ENCODE measurements at places on chromosomes 7 and 10.

DNA sequence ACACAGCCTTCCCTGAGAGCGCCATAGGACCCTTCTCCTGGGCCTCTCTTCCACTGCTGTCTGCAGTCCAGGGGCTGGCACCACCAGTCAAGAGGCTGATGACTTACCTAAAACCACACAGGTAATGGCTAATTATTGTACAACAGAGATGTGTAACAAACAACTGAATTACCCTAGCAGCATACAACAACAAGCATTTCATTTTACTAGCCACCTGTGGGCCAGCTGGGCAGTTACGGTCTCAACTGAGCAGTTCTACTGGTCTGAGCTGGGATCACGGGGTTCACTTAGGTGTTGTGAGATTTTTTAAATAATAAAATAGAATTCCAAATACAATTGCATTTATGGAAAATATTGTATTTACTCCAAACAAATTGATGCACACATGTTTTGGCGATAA is 431.9 kb downstream of the TNS3 start:
- DNase-seq, result no peak
- peak overlapping the region; percentile 9 for H3K4me3 ChIP-seq
- no peaks in the 10 kb centered on the region for H3K27me3 ChIP-seq
- no peaks in the 10 kb centered on the region for H3K36me3 ChIP-seq
- peak overlapping the region; percentile 30 for H3K27ac ChIP-seq

DNA sequence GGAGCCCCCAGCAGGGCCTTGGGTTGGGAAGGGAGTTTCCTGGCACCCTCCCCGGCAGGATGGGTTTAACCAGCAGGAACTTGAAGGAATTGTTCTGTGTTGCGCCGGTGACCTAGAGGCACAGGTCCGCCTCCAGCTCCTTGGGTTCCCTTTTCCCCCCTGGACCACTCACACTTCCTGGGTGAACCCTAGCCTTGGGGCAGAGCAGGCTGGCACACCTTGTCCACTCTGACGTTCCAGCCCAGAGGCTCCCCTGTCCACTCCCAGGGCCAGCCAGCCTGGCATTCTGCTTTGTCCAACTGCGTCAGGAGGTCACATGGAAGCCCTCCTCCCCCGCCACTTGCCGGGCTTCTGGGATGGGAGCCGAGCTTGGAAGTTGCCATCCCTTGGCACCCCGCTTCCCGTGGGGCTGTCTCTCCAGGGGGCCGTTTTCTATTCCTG is 25.8 kb downstream of the TMEM120A start:
- no peak for DNase-seq
- no peak overlapping the region for H3K4me3 ChIP-seq
- H3K27ac ChIP-seq, result no peak overlapping the region

DNA sequence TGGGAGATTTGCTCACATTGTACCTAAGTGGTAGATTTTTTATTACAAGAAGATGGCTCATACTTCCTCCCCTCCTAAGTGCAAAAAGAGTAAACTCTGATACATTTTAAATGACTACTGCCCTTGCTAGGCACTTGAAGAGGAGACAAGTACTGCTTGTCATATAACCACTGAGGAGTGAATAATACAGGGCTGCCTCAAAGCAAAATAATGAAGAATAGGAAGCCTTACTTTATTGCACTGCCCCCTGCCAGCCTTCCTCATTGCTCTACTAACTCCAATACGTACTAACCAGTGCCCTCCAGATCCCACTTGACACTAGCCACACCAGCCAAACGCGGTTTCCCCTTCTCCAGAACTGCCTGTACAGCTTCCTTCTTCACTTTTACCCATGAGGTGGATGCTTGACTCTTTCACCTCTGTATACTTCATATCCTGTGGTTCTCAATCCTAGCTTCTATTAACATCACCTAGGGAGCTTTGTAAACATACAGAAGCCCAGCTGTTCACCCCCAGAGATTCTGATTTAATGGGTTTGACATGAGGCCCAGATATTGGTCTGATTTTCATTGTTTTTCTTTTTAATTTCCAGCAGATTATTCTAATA is 11.7 kb upstream of the MTERF1 start:
- H3K27me3 ChIP-seq, result peaks cover 7% of the 10 kb centered on the region
- no peak for DNase-seq
- no peak overlapping the region for H3K27ac ChIP-seq
- H3K4me1 ChIP-seq, result no peaks in the 10 kb centered on the region

DNA sequence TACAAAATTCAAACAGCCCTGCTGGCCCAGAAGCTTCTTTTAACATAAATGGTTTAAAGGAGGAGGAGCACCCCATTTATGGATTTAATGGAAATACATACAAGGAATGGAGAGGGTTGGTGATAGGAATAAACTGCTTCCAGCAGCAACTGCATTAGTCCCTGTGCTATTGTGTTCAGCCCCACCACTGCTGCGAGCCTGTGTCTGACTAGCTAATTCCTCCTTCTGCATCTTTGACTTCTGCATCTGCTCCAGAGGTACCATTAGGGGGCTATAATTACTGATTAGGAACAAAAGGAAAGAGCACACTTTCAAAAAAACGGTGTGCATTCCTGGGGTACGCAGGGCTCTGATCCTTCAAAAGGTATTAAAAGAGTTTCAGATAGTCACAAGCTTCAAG is 24.8 kb downstream of the CDCA7L start:
- no peak for DNase-seq
- H3K27ac ChIP-seq, result no peak overlapping the region
- H3K36me3 ChIP-seq, result peaks cover 32% of the 10 kb centered on the region
- no peaks in the 10 kb centered on the region for H3K27me3 ChIP-seq
- no peak overlapping the region for H3K4me3 ChIP-seq

GRCh38 chr7:81600608-81601007 is 169.2 kb downstream of the HGF start:
- no peaks in the 10 kb centered on the region for H3K4me1 ChIP-seq
- no peak for DNase-seq
- H3K27ac ChIP-seq, result no peak overlapping the region

DNA sequence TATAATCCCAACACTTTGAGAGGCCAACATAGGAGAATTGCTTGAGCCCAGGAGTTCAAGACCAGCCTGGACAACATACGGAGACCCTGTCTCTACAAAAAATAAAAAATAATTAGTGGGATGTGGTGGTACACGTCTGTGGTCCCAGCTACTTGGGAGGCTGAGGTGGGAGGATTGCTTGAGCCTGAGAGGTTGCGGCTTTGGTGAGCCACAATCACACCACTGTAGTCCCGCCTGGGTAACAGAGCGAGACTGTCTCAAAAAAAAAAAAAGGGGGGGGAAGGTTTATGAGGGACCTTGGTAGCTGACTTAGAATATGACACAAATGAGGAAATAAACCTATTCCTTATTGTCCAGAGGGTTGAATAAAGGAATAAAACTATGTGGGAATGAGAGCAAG is 30.8 kb downstream of the SCD start:
- peaks cover 31% of the 10 kb centered on the region for H3K4me1 ChIP-seq
- H3K27ac ChIP-seq, result no peak overlapping the region
- peaks cover 14% of the 10 kb centered on the region for H3K27me3 ChIP-seq
- no peak for DNase-seq

DNA sequence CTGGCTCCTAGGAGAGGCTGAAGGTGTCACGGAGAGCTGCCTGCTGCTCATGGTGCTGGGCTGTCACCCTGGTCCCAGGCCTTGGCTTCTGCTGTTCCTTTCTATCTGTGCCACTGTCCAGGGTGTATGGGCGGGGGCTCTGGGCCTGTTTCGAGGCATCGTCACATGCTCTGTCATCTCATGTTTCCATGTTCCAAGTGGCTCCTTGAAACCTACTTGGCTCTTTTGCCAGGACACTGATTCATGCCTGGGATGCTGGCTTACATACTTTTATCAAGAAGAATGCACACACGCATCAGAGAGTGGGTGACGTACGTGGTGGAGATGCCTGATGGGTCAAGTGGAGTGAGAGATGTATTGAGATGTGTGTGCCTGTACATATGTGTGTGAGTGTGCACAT is 50.9 kb downstream of the ADCY1 start:
- no peak overlapping the region for H3K4me3 ChIP-seq
- no peak overlapping the region for H3K27ac ChIP-seq
- DNase-seq, result no peak
- H3K4me1 ChIP-seq, result no peaks in the 10 kb centered on the region
- H3K36me3 ChIP-seq, result no peaks in the 10 kb centered on the region

DNA sequence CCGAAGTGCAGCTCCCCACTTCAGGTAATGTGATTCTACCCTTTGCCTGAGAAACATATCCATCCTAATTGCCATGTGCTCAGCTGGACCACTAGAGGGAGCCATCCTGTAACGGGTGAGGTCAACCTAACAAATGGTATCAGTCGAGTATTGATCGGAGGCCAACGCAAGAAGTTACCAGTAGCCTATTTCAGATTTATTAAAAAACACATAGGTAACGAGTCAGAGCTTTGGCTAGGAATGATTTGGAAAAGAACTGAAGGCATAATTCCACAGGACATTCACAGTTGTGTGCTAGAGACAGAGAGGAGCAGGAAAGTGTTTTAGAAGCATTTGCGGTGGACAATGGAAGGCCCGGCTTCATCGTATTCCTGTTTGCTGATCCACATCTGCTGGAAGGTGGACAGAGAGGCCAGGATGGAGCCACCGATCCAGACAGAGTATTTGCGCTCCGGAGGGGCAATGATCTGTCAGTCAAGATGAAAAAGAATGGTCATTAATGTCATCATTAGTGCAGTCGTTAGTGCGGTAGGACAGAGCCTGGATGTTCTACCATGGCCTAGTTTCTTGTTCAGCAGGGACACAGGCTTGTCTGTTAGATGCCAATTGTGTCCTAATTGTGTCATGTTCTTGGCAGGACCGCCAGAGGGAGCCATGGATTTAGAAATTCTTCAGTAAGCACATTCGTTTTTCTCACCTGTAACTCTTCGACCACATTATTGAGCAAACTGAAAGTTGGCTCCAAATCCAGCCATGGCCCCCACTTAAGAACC is 17.5 kb downstream of the ACTA2 start:
- peak overlapping the region; percentile 13 for H3K4me3 ChIP-seq
- H3K27ac ChIP-seq, result peak overlapping the region; percentile 62
- H3K36me3 ChIP-seq, result peaks cover 20% of the 10 kb centered on the region

DNA sequence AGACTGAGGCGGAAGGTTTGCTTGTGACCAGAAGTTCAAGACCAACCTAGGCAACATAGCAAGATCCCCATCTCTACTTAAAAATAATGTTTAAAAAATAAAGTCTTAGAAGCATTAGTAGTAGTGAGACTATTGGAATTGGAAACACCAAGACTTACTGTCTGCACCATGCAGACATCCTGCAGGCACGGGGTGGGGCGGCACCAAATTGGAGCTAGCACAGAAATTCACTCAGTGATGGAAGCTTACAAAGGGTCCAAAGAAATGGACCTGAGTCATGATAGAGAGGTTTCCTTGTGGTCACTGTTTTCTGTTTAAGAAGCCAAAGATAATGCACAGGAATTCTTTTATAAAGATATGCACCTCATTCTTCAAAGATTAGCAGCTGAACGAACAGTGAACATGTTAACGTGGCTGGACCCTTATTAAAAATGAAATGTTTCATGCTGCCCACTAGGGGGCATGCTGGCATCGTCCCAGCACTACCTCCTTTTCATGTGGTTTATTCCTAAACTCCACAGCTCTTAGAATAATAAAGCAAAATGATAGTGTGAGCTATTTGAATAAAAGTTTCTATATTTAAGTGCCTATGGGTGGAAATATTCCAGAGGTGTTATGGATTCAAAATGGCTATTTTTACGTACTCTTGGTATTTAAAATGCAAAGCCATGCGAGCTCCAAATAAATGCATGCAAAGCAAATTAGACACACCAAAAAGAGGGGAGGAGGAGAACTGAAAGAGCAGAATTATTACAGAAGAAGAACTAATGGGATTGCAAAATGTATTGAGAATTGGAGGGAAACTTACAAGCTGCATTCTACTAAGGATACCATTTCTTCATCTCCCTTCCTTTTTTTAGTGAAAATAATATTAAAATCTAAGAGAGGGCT is 28.6 kb downstream of the PDSS1 start:
- DNase-seq, result no peak
- H3K36me3 ChIP-seq, result peaks cover 44% of the 10 kb centered on the region
- H3K4me3 ChIP-seq, result no peak overlapping the region
- no peaks in the 10 kb centered on the region for H3K27me3 ChIP-seq
- H3K4me1 ChIP-seq, result peaks cover 17% of the 10 kb centered on the region

DNA sequence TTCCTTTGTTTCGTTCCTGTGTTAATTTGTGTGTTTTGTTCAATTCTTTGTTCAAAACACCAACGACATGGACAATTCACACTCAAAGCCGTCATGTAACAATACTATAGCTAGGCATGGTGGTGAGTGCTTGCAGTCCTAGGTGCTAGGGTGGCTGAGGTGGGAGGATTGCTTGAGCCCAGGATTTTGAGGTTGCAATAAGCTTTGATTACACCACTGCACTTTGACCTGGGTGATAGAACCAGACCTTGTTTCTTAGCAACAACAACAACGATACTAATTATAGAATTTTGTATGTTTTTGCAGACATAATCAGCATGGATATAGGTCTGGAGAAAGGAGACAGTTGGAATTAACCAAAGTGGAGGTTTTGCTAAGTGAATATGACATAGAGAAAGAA is 936.2 kb downstream of the PCDH15 start:
- H3K4me3 ChIP-seq, result no peak overlapping the region
- no peaks in the 10 kb centered on the region for H3K27me3 ChIP-seq
- H3K36me3 ChIP-seq, result no peaks in the 10 kb centered on the region
- H3K27ac ChIP-seq, result no peak overlapping the region
- no peaks in the 10 kb centered on the region for H3K4me1 ChIP-seq
- no peak for DNase-seq
